Activated CD4-positive, alpha-beta T cell treated with anti-CD3 and anti-CD28 coated beads, Interleukin-2, Interleukin-6, amounts not matched to agents 100 ng/mL and 50 ng/mL, durations not matched to agents 16 hours and 8 hours (primary cell): ENCODE measurements at places on chromosomes 11 and 22.

GRCh38 chr22:19419464-19420178, 11.9 kb downstream of the HIRA start:
- peak; percentile 84 for DNase-seq

DNA sequence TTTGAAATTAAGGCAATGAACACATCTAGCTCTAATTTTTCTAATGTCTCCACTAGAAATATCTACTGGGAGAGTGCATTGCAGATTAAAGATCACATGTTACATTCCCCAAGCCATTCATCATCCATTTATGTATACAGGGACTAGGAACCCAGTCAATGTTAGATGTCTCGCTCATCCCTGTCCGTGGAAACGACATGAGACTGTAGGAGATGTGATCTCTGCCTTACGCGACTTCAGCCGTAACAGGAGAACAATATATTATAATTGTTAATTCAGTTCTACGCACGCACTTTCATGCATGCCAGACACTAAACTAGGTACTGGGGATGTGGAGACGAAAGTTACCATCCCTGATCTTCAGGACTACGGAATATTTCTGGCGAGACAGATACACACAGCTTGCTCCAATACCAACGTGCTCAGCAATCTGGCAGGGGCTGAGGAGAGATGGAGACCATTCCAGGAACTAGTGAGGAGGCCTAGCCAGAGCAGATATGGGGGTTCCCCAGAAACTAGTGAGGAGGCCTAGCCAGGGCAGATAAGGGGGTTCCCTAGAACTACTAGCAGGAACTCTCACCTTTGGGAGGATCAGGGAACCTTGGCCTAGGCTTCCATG, 706 bp downstream of the DCPS start:
- DNase-seq = peak; percentile 20

- DNase-seq = no peak
Observed at GRCh38 chr22:25405841-25406509, 158.5 kb upstream of the GRK3 start.

DNA sequence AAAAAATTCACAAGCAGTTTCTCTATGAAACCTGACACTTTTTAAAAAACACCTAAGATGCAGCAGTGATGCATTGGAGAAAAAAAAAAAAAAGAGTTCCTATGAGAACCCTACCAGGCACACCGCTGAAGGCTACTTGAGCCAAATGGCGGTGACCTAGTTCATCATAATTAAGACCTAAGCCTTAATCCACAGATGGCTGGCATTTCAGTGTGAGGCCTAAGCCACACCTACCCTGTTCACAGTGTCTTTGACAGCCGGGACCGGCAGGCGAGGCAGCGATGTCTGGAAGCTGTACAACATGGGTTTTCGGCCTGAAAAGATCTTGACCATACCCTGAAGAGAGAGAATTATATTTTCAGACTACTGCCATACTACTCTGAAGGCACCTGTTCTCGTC, 38.0 kb downstream of the CPT1A start:
- DNase-seq = no peak

DNA sequence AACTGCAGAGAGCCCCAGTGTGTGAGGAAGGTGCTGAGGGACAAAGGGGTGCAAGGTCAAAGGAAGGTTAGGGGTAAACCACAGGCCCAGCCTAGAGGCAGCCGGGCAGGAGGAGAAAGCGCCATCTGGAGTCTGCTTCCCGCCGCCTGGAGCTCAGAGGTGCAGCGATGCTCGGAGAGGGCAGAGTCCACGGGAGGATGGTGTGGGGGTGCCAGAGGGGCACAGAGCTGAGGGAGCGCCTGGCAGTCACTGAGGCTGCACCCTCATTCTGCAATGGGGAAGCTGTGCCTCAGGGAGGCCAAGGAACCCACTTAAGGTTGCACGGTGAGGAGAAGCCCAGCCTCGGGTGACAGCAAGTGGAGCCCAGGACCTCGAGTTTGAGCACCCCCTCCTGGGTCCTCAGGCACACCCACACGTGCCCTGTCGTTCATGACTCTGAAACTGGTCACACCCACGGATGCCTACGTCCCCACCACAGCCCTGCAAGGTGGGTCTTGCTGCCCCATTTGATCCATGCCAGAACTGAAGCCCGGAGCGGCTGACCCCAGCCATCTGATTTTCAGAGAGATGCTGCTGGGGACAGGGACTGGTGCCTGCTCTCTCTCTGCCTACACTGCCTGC, 1.6 kb downstream of the IL2RB start:
- DNase-seq = peak; percentile 59

- no peak for DNase-seq
Observed at GRCh38 chr11:66851239-66851596, 5.6 kb upstream of the LRFN4 start.

DNA sequence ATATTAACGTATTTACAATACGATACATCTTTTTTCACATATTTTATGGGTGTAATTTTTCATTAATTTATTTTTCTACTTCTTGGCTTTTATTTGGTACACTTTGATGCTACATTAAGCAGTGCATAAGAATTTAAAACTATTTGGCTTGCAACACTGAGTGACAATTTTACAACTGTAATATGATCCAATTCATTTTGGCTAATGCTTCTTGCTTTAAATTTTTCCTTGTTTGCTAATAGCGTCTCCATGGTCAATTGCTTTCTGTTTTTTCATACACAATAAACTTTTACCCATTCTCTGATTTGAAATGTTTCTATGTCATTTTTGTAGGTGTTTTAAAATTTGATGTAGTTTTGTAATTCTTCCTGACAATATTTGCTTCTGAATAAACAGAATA, 773.2 kb downstream of the FAM181B start:
- DNase-seq = no peak

DNA sequence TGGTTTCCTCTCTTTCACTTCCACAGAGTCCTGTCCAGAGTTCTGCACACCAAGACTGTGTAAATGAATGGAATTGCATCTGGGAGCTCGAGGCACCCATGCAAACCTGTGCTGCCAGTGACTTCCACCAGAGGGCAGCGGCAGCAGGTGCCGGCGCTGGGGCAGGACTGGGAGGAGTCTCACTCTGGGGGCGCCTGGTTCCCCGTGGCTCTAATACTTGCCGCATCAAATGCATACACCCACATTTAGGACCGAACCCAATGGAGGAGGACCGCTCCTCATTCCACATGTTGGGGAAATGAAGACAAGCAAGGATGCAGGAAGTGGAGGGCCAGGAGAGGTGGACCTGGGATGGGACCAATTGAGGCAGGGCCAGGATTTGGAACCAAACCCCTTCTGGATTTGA, 1.1 kb upstream of the CD6 start:
- DNase-seq = peak; percentile 89

GRCh38 chr22:29483254-29483653, 3.2 kb downstream of the NEFH start:
- no peak for DNase-seq

DNA sequence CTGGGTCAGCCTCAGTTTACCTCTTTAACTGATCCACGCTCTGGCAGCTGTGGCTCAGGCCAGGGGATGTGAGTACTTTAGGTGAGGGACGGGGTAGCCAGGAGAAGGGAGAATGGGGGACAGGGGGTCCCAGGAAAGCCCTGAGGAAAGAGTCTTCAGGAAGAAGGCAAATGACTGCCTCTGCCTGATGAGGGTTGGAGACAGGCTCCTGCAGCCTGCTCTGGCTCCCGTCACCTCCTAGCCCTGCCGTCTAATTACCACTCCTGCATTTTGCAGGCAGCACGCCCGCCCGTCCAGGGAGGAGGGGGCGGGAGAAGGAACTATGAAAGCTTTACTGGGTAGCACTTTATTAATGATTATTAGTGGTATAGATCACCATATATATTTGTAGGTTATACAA, 116.6 kb downstream of the CEP164 start:
- DNase-seq = no peak

DNA sequence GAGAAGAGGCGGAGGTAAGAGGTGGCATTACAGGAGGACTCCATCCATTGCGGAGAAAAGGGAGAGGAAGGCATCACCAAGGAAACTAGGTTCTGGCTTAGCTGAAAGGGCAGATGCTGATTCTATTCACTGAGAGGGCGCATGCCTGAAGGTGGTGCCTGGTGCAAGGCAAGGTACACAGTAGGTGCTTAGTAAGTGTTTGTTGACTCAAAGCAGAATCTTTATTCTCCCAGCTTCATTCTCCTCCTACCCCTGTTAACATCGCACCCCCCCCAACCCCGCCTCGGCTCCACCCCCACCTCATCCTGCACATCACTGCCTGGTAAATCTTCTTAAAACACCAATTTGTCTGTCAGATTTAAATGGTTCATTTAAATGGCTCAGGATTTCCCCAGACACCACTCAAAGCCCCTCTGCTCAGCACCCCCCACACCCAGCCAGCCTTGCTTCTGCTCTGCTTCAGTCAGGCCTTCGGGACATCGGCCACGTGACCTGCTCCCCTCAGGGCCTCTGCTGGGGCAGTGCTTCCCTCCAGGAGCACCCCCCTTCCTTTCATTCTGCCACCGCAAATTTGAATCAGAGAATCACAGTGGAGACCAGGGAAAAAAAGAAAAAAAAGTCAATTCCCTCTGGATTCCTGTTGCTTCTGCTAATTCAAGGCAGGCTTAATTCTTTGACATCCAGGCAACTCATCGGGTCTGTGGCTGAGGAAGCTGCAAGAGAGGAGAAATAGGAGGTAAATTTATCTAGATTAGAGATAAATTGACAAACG, 17.8 kb upstream of the RCN1 start:
- no peak for DNase-seq

- no peak for DNase-seq
Observed at GRCh38 chr22:32695451-32695891, 106.0 kb upstream of the TIMP3 start.

DNA sequence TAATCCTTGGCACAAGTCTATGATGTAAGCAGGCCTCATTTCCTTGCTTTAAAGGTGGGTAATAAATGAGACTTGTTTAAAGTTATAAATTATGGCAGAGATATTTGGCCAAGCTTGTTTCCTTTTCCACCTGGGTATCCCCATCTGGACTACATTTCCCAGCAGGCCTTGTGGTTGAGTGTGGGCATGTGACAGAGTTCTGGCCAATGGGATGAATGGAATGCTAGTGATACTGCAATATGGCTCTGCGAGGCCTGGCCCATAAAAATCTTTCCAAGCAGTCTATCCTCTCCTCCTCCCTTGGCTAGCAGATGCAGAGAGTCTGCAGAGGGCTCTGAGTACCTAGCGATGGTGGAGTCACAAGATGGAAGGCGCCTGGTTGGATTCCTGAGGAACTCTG, 102.5 kb downstream of the TIMP3 start:
- DNase-seq = peak; percentile 40

DNA sequence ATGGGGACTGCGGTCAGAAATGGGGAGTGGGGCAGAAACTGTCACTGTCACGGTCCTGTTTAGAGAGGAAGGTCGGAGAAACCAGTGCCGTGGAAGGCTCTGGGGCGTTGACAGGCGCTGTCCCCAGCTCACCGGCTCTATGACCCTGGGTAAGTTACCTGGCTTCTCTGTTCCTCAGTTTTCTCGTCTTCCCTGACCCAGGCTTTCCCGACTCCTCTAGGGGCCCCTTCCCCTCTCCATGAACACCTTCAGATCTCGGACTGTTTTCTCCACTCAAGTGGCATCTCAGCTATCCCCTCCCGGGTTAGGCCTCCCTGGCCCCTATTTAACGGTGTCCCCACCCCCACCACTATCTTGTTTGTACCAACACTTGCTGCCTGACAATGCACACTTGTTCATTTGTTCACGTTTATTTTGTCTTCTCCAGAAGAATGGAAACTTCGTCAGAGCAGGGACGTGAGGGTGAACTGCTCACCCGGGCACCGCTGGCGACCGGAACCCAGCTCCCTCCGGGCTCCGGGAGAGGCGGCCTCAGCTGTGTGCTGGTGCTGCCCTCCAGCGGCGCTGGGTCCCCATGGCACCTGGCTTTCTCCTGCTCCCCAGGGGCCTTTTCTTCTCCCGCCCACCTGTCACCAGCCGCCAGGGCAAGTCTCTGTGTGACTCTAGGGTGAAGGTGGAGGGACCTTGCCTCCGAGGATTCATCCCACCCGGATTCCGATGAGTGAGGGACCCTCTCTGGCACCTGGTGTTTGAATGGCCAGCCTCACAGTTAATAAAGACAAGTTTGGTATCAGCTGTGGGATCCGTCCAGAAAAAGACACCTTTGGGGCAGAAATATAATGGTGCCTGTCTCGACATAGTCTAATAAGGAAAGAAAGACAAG, 33.1 kb upstream of the SLC35C1 start:
- peak; percentile 89 for DNase-seq

DNA sequence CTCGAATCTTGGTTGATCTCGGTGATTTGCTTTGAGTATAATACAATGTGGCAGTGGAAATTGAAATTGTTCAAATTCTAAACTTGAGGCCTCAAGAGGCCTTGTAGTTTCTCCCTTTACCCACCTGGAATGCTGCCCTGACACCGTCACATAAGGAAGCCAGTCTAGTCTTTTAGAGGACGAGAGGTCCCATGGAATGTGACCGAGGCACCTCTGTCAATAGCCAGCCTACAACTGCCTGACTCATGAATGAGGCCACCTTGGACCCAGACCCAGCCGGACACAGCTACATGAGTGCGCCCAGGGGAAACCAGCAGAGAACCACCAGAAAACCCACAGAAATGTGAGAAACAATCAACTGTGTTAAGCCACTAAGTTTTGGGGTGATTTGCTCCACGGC, 52.5 kb downstream of the RPL27A start:
- no peak for DNase-seq

DNA sequence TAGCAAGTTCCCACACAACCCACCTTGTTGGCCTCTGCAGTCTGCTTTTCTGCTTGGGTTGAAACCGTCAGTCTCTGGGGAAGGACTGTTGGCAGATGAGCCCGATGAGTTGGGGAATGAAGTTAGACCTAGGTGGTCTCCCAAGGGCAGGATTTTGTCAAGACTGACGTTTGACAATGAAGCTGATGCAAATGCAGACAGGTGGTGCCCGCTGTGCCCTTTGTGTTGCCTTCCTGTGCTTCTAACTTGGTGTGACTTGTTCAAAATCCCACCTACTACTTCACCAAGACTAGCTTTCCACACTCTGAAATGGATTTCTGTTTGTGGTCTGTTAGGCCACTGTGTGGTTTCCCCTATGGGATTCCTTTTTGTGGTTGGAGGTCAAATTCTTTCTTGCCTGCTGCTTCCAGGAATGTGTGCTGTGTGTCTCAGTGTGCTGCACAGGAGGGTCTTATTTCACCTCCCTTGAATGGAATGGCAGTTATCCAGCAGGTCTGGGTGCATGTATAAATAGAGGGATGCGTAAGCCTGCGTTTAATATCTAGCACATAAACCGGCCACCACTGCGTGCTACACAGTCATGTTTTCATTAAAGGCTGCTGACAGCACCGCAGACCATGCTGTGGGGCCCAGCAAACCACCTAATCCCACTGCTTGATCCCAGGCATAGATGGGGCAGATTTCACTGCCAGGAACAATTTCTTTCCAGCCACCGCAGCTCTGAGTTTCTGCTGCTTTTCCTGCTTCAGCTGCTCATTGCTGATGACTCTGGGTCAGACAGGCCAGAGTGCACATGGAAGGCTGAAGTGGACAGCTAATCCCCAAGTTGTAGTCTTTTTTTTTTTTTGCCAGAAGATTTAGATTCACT, 44.8 kb downstream of the ADAMTS8 start:
- no peak for DNase-seq

DNA sequence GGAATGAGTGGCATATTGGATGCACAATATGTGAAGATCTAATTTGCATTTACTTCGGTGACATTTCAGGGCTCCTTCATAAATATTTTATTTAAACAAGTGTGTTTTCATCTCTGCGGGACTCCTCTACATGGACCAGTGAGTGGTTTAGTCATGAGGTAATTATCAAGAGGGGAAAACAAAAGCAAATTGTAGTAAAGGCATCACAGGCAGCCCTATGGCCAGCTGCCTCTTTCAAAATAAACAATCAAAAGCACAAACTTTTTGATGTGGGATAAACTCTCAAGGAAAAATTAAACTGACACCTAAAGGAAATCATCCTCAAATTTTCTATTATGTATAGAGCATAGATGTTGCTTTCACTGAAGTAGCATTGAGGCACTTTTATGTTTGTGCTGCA, 6.0 kb downstream of the SYT9 start:
- no peak for DNase-seq

GRCh38 chr11:128116885-128117284, 470.5 kb downstream of the ETS1 start:
- DNase-seq = no peak
